ENCODE measurements at places on chromosomes 1 and 21.

GRCh38 chr1:46471848-46472492 lies 17.7 kb upstream of the DMBX1 start:
- no peak for DNase-seq

- DNase-seq, result no peak
These were observed 103.0 kb downstream of the SMYD3 start for GRCh38 chr1:246404078-246404477.

DNA sequence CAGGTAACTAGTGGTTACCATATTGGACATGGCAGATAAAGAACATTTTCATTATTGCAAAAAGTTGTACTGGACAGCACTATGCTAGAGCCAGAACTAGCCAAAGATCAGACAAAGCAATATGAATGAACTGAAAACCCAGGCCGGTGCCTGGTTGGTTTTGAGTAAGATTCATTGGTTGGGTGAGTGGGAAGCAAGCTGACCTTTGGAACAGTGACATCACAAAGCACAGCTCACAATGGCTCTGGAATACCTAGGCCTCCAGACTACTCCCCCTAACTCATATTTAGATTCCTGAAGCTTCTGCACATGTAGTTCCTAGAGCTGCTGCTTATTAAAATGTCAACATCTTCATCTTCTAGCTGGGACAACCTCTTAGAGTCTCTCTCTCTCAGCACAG lies at the start of gene TMCO2:
TSS of gene TMCO2 (plus strand) at position 283 of the 400 bp plus-strand sequence. CDS start at position 340, 57 bp downstream.
- no peak for DNase-seq

DNA sequence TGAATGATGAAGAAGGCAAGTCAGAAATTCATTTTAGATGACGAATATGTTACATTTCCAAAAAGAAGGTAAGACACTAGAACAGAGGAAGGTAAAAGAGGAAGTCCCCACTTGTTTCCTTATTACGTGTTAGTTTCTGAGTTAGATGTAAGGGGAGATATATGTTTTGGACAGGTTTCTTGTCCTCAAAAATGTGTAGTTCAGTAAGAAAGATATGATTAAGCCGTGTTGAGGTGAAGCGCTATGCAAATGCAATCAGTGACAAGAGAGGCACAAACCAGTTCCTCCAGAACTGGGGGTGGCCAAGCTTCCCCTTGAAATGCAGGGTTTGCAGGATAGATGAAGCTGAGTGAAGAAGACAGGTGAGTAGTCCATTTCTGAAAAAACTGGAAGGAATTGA lies 293.3 kb upstream of the RUNX1 start:
- DNase-seq, result peak; percentile 63

GRCh38 chr1:113451710-113452109 lies 61.4 kb downstream of the MAGI3 start:
- DNase-seq, result no peak

- DNase-seq, result no peak
These were observed 16.4 kb downstream of the KCNA10 start for GRCh38 chr1:110502402-110503151.

DNA sequence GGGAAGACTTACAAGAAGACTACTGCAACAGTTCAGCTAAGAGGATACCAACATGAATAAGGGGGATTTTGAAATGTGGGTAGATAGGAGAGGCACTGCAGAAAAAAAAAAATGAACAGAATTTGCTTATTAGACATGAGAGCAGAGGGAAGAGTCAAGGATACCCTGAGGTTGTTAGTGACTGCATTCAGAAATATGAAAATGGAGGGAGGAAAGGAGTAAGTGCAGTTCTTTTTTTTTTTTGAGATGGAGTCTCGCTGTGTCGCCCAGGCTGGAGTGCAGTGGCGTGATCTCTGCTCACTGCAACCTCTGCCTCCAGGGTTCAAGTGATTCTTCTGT lies 23.3 kb downstream of the INPP5B start:
- DNase-seq, result no peak

- peak; percentile 23 for DNase-seq
These were observed 15.9 kb downstream of the COL8A2 start for GRCh38 chr1:36109041-36109679.

DNA sequence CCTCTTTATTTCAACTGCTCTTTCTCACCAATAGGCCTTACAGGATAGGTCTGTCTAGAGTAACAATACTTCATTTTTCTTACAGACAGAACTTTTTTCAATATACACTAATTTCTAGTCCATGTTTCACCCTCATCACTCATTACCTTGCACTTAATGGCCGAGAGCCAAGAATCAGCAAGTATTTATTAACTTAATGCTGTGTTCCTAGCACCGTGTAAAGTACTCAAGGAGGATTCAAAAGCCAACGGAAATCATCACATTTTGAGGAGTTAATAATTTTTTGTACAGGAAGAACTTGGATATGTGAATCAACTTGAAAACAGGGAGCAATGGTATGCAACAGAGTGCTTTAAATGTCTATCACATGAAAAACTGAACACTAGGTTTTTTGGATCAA lies 102.0 kb downstream of the PTPN14 start:
- no peak for DNase-seq

DNA sequence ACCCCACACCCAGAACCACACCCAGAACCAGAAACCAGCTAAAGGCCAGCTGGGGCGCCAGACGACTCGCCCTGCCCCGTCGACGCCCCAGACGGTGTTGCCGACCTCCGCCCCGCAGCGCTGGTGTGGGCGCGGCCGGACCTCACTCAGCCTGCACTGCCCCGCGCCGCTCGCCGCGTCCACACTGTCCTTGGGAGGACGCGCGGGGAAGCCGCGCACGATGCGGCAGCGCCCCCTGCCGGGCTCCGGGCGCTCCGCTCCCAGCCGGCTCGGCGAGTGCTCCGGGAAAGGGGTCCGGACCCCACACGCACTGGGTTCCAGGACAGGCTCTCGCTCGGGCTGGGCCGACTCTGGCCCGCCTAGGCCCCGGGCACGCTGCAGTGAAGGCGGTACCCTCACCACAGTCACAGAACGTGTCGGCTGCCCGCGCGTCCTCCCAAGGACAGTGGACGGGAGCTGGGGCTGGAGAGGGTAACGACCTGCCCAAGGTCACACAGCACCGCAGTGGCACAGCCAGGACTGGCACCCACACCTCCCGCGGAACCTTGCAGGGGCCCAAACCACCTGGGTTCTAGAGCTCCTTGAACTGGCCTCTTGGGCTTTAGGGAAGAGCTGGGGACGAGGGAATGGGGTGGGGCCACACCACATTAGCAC lies 90.2 kb downstream of the DMRTA2 start:
- DNase-seq, result peak; percentile 38

- no peak for DNase-seq
These were observed 11.6 kb upstream of the NPHP4 start for GRCh38 chr1:6003568-6004411.

- no peak for DNase-seq
These were observed 85.2 kb downstream of the TRIM11 start for GRCh38 chr1:228321435-228321834.

- DNase-seq, result no peak
These were observed 8.7 kb downstream of the EEIG2 start for GRCh38 chr1:108568589-108568988.

GRCh38 chr1:207941665-207942064 lies 30.7 kb upstream of the CD34 start:
- no peak for DNase-seq

DNA sequence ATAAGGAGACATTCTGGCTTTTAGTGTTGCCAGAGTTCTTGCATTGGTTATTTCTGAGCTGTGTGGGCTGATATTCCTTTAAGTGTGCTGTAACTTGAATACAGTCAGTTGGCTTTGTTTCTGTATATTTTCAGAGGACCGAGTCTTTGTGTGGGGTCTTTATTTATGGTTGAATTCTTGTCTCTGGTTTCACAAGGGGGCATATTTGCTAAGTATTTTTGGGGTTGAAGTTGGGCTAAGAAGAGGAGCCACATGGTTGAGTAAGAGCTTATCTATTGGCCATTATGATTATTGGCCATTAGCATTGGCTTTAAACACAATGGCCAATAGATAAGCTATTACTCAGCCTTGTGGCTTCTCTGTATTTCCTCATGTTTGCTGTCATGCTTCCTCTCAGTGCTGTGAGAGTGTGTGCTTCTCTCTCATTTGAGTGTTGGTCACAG lies 26.3 kb upstream of the PTGFR start:
- no peak for DNase-seq

GRCh38 chr1:18124977-18125376 lies 17.4 kb downstream of the IGSF21 start:
- no peak for DNase-seq

DNA sequence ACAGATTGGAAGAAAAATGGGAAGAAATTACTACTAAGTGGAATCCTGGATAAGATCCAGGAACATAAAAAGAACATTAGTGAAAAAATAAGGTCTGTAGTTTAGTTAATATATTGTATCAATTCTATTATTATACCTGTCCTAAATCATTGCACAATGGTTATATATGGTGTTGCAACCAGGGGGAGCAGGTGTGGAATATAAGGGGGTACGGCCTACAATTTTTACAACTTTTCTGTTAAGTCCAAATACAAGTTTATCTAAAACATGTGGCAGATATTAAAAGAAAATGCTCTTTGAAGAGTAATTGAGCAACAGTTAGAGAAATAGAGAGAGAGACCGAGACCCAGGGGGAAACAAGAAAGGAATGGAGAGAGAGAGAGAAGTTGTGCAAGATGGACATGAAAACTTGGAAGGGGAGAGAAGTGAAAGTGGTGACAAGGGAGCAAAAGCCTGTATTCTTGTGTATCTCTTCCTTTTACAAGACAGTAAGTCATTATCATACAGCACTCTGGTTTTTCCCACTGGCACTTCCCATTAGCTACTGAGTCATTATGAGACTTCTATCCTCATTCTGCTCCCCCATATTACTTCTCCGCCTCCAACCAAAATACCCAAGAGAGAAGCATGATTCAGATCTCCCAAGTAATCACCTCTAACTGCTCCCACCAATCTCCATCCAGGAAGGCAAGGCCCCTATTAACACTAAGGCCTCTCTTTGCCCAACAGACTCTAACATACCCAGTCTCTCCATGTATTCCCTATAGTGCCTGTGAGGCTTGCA lies 22.3 kb upstream of the TRAF3IP3 start:
- no peak for DNase-seq

- no peak for DNase-seq
These were observed 386.1 kb downstream of the KCNH1 start for GRCh38 chr1:210747890-210748289.

DNA sequence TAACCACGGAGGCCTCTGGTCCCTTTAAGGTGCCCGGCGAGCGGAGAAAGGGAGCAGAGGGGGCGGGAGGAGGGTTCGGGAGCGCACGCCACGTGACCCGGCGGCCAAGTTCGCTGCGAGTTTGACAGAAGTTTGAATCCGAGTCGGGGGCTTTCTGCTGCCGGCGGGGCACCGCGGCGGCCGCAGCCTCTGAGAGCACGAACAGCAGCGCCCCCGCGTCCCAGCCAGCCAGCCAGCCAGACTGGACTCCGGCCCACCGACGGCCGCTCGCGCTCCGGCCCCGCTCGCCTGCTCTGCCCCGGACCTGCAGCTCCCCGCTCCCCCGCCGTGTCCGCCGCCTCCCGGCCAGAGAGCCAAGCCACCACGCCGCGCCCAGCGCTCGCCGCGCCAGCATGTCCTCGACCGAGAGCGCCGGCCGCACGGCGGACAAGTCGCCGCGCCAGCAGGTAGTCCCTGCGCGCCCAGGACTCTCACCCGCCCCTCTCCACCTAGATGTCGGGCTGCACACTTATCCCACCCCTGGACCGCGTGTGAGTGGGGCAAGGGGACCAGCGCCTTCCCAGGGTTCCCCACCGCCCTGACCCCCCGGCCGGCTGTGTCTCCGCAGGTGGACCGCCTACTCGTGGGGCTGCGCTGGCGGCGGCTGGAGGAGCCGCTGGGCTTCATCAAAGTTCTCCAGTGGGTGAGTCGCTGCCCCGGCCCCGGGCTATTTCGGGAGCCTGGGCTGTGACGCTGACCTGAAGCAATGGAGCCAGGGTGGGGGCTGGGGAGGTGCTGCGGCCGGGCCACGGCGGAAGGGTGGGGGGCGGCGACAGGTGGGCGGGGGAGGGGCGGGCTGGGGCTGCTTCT lies at the start of gene SYPL2:
TSS of gene SYPL2 (plus strand) at position 95 of the 849 bp plus-strand sequence. CDS start at position 393, 298 bp downstream.
- DNase-seq, result no peak

- no peak for DNase-seq
These were observed 15.3 kb downstream of the ADORA1 start for GRCh38 chr1:203142684-203143408.

GRCh38 chr21:43618940-43619339 lies 40.3 kb downstream of the HSF2BP start:
- no peak for DNase-seq

DNA sequence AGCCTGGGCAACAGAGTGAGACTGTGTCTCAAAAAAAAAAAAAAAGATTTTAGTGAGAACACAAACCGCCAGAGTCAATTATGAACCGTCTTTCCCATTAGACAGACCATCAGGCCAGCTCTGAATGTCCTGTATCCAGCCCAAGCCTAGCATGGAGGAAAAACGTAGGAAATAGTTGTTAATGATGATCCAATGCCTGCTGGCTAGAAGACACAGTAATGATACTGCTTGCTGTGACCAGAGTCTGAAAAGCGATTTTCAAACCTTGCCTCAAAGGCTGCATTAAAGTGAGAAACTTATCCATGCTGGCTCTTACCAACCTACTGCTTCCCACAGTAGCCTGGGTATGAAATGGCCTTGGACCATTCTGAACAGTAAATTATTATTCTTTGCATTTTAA lies 17.0 kb downstream of the COA7 start:
- no peak for DNase-seq

GRCh38 chr1:213649373-213649772 lies 338.4 kb upstream of the PROX1 start:
- no peak for DNase-seq

GRCh38 chr1:156448134-156448967 lies 52.2 kb downstream of the MEF2D start:
- no peak for DNase-seq

DNA sequence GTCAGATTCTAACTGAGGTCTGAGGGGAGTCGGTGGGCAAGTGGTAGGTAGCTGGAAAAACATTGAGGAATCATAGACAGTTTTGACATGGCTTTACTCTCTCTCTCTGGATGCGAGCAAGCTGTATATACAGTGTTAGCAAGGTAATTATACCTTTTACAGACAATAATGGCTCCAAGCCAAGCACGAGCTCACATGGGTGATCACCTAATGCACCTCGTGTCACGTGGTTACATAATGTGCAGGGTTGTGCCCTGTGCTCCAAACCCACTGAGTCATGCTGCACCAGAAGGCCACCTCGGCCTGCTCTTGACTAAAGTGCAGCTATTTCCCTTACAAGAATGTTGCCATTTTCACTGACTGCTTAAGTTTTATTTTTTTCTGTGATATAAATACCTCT lies 7.6 kb upstream of the CLCA2 start:
- DNase-seq, result no peak

GRCh38 chr1:173206816-173207568 lies at the start of gene TNFSF4:
Gene TNFSF4 (minus strand): TSS chr1:173207331. CDS start chr1:173207176, 155 bp downstream.
- DNase-seq, result peak; percentile 40
